ENCODE measurements at places on chromosomes 12 and 14.

DNA sequence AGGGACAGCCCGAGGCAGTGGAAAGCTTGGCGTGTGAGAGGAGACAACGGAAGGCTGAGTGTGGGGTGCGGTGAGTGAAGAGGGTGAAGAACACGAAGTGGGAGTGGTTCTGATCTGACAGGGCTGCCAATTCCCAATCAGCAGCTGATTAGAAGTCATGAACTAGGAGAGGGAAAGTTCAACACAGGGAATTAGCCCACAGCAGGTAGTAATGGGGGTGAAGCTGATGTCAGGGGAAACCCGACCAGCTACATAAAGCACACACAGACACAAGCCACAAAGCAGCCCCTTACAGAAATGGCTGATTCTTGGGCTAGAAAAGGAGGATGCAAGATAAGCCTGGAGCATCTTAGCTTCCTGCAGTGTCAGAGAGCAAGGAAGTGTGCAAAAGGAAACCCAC is 47.5 kb upstream of the TCL1A start:
- no peak for DNase-seq

- peak; percentile 77 for DNase-seq
Observed at GRCh38 chr12:62760779-62761178, 174.2 kb downstream of the PPM1H start.

DNA sequence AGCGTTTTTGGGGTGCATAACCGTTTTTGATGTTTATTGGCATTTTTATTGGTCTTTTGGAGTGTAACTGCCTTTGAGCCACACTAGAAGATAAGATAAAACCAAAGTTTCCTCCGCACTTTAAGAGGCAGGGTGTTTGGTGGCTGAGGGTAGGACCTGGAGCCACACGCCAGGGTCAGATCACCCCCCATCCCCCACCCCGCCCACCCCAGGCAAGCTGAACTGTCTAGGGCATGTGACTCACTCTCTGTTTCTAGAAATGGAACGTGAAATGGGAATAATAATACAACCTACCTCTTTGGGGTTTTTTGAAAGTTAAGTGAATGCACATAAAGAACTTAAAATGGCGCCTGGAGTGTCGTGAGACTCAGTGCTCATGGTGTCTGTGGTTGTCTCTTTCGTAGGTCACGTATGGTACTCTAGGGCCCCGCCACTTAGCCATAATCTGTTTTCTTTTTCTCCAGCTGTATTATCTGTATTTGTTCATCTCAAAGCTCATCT is 56.0 kb downstream of the PPP2R5C start:
- DNase-seq = no peak

DNA sequence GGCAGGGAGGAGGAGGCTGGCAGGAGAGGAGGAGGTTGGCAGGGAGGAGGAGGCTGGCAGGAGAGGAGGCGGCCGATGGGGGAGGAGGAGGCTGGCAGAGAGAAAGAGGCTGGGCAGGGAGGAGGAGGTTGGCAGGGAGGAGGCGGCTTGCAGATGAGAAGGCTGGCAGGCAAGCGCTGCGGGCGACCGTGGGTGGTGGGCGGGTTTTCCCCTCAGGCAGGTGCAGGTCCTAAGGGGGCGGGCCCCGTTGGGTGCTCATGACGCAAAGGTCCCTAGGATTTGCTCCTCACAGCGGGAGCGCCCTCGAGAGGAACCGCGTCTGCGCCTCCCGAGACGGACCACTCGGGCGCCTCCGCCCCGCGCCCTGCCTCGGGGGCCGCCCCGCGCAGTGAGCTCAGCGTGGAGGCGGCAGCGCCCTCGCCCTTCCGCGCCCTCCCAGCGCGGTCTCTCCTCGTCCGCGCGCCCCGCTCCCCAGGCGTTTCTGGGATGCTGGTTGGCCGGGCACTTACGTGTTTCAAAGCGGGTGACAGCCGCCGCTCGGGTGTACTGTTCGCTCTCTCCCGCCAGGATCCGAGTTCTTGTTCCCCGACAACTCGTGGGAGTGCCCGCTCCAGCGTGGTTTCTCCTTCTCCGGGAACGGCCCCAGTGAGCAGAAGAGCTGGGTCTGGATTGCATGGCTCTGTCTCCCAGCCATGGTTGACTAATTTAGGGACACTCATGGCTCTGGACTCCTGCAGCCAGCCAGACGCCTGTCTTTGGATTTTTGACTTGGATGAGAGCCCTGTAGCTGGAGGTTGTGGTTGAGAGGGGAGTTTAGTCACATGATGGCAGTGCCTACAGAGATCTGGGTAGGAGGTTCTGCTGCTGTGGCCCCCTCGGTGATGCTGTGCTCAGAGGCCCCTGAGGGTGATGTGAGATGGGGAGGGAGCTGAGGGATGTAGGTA is 64.1 kb upstream of the PPP4R3A start:
- DNase-seq = peak; percentile 64

All from M059J (cell line).